Large intestine (tissue), 12 donors: ENCODE measurements at places on chromosomes 1 and 21. TPM values are rescaled to one million over a fixed set of nuclear protein-coding genes. Genes with fewer than 3 reads are reported as not detected.

DNA sequence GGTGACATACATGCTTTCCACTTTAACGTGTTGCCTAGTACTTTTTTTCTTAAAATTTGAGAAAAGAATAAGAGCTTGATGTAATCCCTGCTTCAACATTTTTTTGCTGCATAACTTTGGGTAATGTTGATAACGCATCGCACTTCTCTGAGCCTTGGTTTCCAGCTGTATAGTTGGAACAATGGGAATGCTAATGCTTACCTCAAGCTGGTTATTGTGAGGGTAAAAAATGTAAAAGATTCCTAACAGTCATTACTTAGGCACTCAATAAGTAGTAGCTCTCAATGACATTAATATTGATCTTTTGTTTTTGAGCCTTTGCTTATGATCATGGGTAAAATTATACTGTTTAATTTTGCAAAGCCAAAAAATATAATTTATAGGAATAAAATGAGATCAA is 683.3 kb upstream of the CXADR start:
- no peak for DNase-seq

DNA sequence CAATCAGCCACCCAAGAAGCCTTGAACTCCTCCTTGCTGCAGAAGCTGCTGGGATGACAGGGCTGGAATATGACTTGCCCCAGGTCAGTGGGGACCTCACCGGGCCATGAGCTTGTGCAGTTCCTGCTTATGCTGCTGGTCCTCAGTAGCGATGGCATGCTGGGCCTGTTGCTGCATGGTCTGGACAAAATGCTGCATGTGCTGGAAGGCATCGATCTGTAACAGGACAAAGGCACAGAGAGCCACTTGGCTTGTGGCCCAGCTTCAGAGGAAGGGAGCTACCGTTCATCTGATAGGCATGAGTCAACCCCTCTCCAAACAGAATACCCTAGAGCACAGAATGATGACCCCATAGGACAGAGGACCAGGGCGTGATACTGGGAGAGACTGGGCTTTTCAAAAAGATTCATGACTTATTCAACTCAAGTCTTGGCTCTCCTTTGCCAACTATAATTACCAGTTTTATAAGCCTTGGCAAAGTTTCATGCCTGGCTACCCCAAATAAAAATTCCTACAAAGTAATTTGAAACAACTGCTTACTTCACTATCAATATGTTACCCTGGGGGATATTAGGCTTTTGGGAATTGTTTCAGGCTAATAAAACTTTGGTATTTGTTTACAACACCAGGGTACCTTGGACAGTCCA is 34.7 kb upstream of the EXOSC10 start:
- DNase-seq: no peak

DNA sequence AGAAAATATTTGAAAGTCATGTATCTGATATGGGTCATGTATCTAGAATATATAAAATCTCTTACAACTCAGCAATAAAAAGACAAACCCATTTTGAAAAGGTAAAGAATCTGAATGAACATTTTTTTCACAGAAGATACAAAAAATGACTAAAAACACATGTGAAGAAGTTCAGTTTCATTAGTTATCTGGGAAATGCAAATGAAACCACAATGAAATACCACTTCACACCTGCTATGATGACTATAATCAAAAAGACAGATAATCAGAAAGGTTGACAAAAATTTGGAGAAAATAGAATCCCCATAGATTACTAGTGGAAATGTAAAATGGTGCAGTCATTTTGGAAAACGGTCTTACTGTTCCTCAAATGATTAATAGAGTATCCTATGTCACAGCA is 631.0 kb downstream of the MRPL39 start:
- no peak for DNase-seq

GRCh38 chr21:44932408-44933181 is 7.2 kb upstream of the SLX9 start:
- no peak for DNase-seq

DNA sequence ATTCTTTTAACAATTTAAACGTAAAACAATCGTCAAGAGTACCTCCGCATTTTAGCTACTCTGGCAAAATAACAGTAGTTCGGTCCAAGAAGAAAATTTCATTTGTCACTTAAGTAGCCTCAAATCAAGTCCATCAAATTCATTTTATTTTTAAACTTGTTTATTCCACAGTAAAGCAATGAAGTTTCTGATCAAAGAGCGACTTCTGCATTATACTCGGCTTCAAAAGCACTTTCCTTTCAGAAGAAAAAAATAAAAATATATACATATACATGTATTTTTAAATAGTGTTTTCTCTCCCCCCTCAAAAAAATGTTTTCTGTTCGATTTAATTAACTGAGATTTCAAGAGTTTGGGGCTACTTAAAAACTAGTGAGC is 115.0 kb downstream of the RERE start:
- DNase-seq: no peak

- DNase-seq: no peak
Observed at GRCh38 chr1:177960939-177961622, 8.8 kb downstream of the SEC16B start.

GRCh38 chr1:226827458-226827857 is 43.0 kb upstream of the PSEN2 start:
- DNase-seq: no peak

- no peak for DNase-seq
Observed at GRCh38 chr1:28517649-28517999, 11.8 kb downstream of the RCC1 start.

DNA sequence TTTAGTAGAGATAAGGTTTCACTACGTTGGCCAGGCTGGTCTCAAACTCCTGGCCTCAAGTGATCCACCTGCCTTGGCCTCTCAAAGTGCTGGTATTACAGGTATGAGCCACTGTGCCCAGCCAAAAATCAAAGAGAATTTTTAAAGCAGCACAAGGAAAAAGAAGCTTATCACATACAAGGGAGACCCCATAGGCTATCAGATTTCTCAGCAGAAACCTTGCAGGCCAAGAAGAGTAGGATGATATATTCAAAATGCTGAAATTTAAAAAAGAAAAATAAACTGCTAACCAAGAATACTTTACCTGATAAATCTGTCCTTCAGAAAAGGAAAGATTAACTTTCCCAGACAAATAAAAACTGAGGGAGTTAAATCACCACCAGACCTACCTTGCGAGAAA is 43.2 kb downstream of the FLVCR1 start:
- DNase-seq: no peak

- no peak for DNase-seq
Observed at GRCh38 chr1:234079896-234080295, 175.4 kb downstream of the SLC35F3 start.

GRCh38 chr1:235818632-235819136 is 48.0 kb downstream of the LYST start:
- DNase-seq: no peak

DNA sequence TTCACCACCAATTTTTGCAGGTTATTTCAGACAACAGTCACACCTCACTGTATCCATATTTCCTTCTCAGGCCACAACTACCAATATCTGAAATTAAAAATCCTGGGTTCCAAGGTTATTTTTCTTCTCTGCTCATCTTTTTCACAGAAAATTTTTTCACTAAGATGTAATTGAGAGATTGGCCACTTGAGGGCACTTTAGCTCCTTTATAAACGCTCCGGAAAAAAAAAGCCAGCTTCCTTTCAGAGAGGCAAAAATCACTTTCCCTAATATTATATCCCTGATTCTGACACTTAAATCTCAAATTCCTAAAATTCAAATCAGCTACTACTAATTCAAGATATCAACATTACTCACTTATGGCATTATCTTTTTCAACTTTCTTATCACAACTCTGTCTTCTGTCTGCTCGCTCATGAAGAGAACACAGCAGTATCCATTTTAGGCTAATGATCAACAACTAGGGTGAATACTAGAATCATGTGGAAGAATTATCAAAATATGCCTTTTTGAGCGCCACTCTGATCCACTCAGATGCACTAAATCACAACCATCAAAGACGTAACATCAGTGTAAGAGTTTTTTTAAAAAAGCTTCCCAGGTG is 101.4 kb upstream of the RGS1 start:
- DNase-seq: no peak

DNA sequence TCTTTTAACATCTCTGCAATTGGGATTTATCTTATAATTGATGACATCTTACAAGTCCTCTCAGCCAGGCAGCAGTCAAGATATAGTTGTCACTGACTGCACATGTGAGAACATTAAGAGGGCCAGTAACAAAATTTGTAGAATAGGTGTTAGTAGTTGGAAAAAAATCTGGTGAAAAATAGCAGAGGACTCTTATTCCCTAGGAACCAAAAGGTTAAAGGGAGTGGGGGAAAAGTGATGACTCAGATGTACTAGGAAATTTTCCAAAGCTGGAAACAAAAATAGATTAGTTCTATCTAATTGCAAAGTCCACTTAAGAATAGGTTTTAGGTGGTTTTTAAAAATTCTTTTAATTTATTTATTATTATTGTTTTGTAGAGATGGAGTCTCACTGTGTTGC is 3.6 kb downstream of the NUP210L start:
- no peak for DNase-seq

The CENPL gene
- polyA plus RNA-seq: 7.0 TPM

The S100A1 gene
- polyA plus RNA-seq: 2.8 TPM

The ACTN2 gene
- polyA plus RNA-seq: 3.1 TPM

The ANKRD34A gene
- 0.79 TPM for polyA plus RNA-seq

The KRTAP15-1 gene
- polyA plus RNA-seq: not detected

The NR1I3 gene
- 13.1 TPM for polyA plus RNA-seq

The TAS1R1 gene
- 0.27 TPM for polyA plus RNA-seq
